Effector memory CD4-positive, alpha-beta T cell (primary cell): ENCODE measurements at places on chromosomes 6 and 20.

- no peak for DNase-seq
These were observed 80.6 kb downstream of the SSR1 start for GRCh38 chr6:7232351-7232750.

GRCh38 chr6:50047026-50047425 is 2.7 kb downstream of the DEFB112 start:
- DNase-seq = no peak

GRCh38 chr20:24124003-24124402 is 135.4 kb upstream of the GGTLC1 start:
- DNase-seq = no peak

- no peak for DNase-seq
These were observed 27.6 kb downstream of the ZNF292 start for GRCh38 chr6:87182940-87183339.

- DNase-seq = no peak
These were observed 83.7 kb upstream of the CCDC28A start for GRCh38 chr6:138689849-138690248.

DNA sequence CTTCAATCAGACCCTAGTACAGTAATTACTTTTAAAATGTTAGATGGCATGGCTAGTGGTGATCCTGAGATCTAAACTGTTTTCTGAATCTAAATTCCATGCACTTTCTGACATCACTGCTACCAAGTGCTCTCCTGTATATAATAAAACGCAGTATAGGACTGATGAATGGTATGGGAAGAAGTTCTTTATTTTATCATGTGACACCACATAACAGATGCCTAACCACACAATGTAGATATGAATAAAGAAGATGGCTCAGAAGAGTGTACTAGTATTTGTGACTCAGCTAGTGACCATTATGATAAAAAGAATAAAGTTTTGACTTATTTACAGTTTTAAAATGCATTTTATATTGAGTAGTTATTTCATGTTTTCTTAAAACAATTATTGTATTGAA is 8.5 kb downstream of the NDUFAF4 start:
- no peak for DNase-seq

GRCh38 chr20:22584922-22585785 is 782 bp upstream of the FOXA2 start:
- no peak for DNase-seq

GRCh38 chr6:75855052-75855451 is 106.0 kb downstream of the MYO6 start:
- no peak for DNase-seq

DNA sequence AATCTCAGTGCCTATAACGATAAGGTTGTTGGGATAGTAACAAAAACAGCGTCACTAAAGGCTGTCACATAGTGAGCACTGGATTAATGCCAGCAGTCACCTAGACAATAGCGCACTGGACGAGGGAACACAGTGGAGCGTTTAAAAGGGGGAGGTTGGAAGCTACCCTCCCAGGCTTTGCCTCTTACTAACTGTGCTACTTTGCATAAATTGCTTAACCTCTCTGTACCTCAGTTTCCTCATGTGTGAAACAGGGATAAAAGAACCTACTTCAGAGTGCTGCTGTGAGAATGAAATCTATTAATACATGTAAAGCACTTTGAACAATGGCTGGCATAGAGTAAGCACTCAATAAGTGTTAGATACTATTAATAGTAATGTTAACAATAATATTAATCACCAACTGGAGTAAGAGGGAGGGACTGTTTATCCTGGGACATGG is 10.5 kb downstream of the BCL2L1 start:
- no peak for DNase-seq

GRCh38 chr6:82068721-82069120 is 178.8 kb downstream of the IBTK start:
- DNase-seq = no peak

DNA sequence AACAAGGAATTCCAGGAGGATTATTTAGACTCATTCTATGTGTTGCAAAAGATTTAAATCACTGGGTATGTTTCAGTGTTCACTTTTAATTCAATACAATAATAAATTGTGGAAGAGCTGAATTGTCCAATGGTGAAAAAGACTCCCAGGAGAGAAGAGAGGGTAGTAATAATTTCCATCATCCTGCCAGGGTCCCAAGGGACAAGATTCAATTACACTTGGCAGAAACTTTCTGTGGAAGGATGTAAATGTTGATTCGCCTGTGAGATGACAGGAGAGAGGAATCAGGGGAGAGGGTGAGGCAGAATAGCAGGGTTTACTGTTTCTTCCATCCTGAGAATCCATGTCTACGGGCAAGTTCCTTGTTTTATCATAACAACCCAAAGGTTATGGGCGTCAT is 342.7 kb downstream of the ESR1 start:
- DNase-seq = no peak

DNA sequence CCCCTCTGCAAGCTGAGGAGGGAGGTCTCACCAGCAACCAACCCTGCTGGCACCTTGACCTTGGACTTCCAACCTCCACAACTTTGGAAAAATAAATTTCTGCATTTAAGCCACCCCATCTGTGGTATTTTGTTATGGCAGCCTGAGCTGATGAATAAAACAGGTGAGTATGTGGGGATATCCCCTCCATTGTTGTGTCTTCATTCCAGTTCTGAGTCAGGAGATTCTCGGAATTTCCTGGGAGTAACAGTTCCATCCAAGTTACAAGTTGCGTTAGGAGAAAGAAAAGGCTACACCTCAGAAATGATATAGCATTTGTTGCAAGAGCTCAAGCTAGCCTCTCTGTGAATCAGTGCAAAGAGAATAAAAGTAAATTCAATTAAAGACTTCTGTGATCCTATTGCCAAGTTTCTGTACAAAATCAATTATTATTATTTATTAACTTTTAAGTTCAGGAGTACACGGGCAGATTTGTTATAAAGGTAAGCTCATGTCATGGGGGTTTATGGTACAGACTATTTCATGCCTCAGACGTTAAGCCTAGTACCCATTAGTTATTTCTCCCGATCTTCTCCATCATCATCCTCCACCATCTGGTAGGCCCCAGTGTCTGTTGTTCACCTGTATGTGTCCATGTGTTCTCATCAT is 153.0 kb downstream of the NKAIN2 start:
- DNase-seq = no peak

DNA sequence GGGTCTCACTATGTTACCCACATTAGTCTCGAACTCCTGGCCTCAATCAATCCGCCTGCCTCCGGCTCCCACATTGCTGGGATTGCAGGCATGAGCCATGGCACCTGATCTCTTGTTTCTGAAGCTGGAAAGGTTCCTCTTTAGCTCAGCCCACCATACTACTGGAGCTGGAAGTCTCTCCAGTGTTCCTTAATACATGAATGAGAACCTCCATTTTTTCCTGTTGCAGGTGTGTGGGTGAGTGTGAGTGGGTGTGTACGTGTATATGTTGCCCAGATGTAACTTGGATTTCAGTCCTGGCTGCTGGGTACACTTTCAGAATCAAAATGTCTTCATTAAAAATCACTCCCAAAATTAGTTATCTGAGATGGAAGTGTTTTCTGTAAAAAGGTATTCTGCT is 11.1 kb downstream of the PNPLA1 start:
- DNase-seq = no peak

GRCh38 chr20:10076126-10077080 is 41.6 kb downstream of the ANKEF1 start:
- DNase-seq = no peak

DNA sequence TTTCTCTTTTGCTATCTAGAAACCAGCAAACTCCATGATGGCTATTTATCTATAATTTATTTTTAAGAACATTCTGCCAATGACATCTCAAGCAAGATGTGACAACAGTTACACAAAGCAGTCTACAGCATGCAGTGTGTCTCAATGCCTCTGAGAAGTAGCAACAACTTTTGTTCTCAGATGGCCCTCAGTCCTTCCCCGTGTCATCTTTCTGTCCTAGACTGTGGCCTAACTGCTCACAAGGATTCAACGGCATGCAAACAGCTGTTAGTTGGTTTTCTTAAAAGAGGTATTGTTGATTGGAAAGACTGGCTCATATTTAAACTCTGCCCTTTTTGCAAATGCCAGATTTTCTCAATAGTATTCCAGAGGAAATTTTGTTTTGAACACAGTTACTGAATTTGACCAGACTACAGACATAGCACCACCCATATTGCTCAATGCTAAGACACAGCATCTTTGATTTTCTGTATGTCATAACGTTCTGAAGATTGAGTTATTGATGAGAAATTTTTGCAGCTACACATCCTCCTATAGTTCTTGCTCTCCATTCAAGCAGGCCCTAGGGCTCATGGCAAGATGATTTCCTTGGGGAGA is 26.1 kb upstream of the F13A1 start:
- no peak for DNase-seq

GRCh38 chr20:57498425-57499400 is 26.2 kb downstream of the CTCFL start:
- DNase-seq = no peak

- DNase-seq = no peak
These were observed 102.0 kb downstream of the MRPL14 start for GRCh38 chr6:44025226-44025625.

- no peak for DNase-seq
These were observed 33.2 kb downstream of the MAP7 start for GRCh38 chr6:136517002-136517401.

- no peak for DNase-seq
These were observed 35.5 kb downstream of the PSMB9 start for GRCh38 chr6:32889533-32889932.

DNA sequence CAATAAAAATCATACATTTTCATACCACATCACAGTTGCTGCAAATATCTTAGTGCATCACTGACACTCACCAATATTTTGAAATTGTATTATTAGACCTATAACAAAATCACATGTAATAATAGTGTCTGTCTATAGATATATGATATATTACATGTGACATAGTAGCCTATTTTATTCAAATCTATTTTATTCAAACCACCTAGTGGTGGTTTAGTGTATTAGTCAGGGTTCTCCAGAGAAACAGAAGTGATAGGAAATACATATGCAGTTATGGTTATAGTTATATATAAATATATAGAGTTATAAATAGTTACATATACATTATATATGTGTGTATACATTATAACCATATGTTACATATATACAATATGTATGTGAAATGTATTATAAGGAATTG is 366.5 kb upstream of the ARID1B start:
- no peak for DNase-seq

DNA sequence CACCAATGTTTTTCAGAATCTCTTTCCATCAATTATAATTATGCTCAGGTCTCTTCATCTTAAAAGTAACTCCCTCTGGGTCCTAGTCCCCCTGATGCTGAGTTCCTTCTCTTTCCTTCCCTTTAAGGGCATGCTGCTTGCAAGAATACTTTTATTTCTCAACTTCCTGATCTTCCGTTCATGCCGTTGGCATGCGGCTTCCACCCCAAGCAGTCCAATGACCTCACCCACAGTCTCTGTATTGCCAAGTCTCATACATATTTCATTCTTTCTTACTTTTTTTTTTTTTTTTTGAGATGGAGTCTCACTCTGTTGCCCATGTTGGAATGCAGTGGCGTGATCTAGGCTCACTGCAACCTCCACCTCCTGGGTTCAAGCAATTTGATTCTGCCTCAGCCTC is 83.5 kb downstream of the NDUFAF5 start:
- no peak for DNase-seq

DNA sequence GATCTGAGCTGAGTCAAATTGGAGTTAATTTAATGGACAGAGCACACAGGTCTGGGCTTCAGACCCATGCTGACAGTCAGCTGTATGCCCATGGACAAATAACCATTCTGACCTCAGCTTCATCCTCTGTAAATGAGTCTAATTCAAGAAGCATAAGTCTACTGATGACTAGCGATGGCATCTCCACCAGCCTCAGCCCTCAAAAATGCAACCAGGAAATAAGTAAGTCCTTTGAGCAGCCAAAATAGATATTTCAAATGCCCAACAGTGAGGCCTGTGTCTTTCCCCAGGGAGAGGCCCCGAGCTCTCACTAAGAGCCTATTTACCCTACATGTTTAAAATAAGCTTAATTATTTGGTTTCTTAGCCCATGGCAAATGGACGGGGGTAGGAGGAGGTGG is 114.2 kb upstream of the MTHFD1L start:
- no peak for DNase-seq

DNA sequence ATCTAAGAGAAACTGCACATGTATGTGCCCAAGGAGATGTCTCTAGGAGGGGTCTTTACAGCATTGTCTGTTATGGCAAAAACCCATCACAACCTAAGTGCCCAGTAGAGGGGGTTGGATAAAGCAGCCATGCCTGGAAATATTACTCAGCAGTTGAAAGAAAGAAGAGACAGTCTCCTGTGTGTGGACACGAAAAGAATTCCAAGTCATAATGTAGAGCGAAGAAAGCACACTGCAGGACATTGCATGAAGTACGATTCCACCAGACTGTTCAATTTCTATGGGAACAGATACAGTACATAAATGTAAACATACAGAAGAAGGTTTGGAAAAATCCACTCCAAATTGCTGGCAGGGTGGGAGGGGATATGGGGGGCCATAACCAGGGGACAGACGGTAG is 7.3 kb upstream of the TGM2 start:
- no peak for DNase-seq

DNA sequence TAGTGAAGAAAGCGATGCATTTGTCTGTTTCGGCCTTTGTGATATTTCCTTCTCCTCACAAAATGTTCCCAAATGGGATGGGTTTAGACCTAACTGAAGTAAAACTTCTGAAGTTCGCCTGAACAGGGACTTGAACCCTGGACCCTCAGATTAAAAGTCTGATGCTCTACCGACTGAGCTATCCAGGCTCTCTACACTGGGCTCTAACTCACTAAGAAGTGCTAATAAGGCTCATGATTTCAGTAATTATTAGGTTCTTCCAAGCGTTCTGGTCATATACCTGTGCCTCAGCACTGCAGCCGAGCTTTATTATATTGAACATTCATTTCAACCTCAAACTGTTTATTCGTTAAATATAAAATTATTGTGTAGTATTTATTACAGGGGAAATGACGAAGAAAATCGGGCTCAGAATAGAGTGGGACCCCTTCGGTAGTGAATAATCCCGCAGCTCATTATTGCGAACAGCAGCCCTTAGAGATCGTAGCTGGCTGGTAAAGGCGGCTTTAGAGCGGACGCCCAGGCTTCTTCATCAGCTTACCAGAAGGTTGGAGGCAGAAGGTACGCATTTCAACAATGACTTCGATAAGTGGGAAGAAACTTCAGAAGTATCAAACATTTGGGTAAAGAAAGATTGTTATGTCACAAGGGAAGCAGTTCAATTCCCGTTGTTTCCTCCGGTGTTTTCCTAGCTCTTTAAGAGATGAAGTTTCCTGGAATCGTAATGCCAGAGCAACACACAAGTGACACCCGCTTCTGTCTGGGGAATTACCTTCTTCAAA is 119.0 kb upstream of the ZNF184 start:
- no peak for DNase-seq

GRCh38 chr6:21312118-21312517 is 281.4 kb upstream of the SOX4 start:
- no peak for DNase-seq

DNA sequence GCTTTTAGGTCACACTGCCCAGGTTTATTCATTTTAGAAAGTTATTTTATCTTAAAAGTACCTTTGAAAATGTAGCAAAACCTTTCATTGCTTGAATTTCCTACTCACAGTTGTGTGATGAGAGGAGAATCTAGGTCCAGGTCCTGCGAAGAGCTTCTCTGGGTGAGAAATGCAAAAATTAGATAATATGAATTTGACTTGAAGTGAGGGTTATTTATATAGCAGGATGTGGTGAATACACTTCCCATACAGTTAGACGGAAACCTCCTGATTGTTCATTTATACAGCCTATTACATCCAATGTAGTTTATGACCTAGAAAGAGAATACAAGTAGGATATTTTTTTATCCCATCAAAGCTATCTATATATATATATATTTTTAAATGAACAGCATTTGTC is 30.5 kb downstream of the CDKAL1 start:
- no peak for DNase-seq

- no peak for DNase-seq
These were observed 36.2 kb downstream of the STX7 start for GRCh38 chr6:132476688-132477087.
